ENCODE measurements at places on chromosomes 6 and 20.

GRCh38 chr6:16582446-16583143 is 178.7 kb downstream of the ATXN1 start:
- no peak for DNase-seq

DNA sequence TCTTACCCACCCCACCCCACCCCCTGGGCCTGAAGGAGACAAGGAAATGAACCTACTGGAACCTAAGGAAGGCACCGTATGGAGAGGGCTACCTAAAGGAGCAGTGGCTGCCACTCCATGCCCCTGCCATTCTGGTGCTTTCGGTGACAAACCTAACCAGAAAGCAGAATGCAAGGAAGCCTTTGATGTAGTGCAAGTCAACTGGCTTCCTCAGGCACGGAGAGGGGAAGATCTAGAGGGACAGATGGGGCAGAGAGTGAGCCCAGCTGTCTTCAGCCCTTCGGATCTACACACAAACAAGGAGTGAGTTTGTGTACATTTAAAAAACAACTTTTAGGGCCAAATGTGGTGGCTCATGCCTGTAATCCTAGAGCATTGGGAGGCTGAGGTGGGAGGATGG is 39.5 kb downstream of the PPP1R16B start:
- no peak for DNase-seq

DNA sequence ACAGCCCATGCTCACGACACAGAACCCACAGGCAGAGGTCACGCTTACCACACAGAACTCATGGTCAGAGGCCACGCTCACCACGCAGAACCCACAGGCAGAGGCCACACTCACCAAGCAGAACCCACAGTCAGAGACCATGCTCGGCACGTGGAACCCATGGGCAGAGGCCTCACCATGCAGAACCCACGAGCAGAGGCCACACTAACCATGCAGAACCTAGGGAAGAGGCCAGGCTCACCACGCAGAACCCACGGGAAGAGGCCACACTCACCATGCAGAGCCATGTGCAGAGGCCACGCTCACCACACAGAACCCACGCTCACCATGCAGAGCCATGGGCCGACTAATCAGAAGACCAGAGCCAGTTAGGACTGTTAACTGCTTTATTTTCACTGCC is 203.2 kb upstream of the THBS2 start:
- no peak for DNase-seq

DNA sequence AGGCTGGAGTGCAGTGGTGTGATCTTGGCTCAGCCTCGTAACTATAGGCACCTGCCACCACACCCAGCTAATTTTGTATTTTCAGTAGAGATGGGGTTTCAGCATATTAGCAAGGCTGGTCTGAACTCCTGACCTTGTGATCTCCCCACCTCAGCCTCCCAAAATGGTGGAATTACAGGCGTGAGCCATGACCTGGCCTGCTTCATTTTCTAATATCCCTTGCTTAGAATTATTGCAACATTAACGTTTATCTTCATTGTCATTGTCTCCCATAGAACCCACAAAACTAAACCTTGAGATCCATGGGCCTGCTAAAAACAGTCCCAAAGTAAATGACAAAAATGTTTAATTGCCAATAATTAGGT is 6.1 kb downstream of the EEF1A1 start:
- DNase-seq, result peak; percentile 32

GRCh38 chr6:47407300-47408281 is 70.0 kb upstream of the CD2AP start:
- DNase-seq, result peak; percentile 47

- peak; percentile 63 for DNase-seq
Measured at GRCh38 chr6:166313255-166314070, 5.3 kb upstream of the PRR18 start.

- DNase-seq, result no peak
Measured at GRCh38 chr6:113095841-113096240, 748.7 kb downstream of the RFPL4B start.

DNA sequence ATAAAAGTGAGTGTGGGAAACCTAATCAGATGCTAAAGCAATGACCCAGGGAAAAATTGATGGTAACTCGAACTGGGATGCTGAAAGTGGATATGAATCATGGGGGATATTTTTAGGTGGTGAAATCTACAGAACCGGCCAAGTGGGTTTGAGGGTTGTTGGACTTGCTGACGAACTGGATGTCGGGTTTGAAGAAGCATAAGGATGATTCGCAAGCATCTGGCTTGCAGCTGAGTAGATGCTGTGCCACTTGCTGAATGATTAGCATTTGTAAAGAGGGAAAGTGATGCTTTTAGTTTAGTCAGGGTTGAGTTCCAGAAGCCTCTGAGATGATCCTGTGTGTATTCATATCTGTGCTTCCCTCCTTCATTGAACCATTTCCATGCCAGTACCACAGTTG is 54.9 kb downstream of the UBR2 start:
- DNase-seq, result no peak

- peak; percentile 56 for DNase-seq
Measured at GRCh38 chr6:116971959-116972358, 94.9 kb downstream of the RFX6 start.

GRCh38 chr20:49486064-49486463 is 3.6 kb upstream of the KCNB1 start:
- no peak for DNase-seq

GRCh38 chr6:31396422-31397152 is 6.8 kb upstream of the MICA start:
- DNase-seq, result peak; percentile 79

DNA sequence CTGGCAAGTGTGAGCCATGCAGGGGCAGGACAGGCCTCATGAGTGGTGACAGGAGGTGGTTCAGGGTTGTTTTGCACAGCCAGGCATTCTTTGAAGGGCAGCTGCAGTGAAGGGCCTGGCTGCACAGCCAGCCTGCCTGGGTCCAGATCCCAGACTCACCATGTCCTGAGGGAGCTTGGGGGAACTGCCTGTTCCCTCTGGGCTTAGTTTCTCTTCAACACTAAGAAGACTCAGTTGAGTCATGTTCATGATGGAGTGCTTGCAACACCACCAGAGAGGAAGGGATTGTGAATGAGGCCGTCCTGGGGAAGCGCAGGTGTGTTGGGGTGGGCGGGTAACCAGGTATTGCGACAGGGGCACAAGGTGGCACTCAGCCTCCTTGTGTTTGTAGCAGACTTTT is 102.4 kb downstream of the CDH26 start:
- no peak for DNase-seq

GRCh38 chr6:107642095-107642860 is 152.4 kb downstream of the SOBP start:
- no peak for DNase-seq

DNA sequence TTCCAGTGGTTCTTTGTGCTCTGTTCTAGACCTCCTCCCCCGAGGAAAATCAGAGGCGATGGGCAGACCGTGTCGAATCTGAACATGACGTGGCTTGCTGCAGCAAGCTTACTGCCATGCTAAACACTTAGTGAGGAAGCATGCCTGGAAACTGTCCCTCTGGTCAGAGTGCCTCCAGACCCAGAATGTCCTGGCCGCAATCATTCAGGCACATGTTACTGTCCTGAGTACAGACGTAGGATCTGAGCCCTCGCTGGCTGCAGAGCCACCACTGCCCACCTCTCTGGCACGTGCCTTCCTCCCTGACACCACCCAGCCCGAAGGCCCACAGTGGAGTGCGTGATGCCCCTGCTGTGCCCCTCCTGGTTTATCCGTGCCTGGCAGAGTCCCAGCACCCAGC is 163.6 kb downstream of the SYNDIG1 start:
- DNase-seq, result no peak

GRCh38 chr6:144585217-144585814 is 300.2 kb downstream of the UTRN start:
- DNase-seq, result peak; percentile 43

GRCh38 chr6:42907336-42907735 is 8.5 kb upstream of the PTCRA start:
- DNase-seq, result no peak

DNA sequence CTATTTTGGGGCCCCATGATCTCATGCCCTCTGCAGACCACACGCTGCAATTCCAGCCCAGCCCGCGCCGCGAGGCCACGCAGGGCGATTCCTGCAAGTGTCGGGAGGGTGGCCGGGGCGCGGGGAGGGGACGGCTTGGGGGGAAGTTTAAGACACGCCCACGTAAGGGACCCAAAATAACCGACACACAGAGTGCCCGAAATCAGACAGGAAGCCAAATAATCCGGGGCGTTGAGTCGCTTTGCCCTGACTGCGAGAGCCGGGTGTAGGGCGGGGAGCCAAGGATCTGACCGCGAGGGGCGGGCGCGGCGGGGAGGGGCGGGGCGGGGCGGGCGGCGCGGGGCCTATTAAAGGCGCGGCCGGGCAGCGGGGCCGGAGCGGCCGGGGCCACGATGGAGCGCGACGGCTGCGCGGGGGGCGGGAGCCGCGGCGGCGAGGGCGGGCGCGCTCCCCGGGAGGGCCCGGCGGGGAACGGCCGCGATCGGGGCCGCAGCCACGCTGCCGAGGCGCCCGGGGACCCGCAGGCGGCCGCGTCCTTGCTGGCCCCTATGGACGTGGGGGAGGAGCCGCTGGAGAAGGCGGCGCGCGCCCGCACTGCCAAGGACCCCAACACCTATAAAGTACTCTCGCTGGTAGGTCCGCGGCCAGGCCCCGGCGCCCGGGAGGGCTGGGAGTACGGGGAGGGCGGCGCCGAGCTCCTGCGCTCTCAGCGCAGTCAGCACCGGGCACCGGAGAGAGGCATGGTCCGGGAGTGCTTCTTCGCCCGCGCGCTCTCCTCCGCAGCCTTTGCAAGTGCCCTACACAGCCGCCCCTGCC is at the start of gene ENPP1:
Gene ENPP1 (plus strand): TSS at position 377 of the 816 bp plus-strand sequence. CDS start 16 bp downstream, at position 393.
- peak; percentile 69 for DNase-seq

GRCh38 chr6:55756531-55757031 is 118.8 kb downstream of the BMP5 start:
- DNase-seq, result no peak

DNA sequence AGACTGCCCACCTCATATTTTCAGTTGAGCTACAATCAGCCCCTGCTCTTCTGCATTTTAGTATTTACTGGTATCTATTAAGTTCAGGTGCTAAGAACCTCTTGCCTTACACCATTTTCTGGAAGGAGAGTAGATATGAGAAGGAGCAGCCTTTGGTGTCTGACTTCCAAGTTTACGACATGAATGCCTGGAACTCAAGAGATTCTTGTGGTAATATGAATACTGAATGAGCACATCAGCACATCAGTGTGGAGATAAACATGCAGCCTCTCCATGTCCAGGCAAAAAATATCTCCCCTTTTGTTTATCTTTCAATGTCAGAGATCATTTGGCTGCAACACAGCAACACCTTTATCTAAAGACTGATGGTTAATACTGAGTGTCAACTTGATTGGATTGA is 65.8 kb upstream of the THEMIS start:
- DNase-seq, result no peak

- no peak for DNase-seq
Measured at GRCh38 chr6:53943395-53943794, 148.6 kb downstream of the LRRC1 start.

DNA sequence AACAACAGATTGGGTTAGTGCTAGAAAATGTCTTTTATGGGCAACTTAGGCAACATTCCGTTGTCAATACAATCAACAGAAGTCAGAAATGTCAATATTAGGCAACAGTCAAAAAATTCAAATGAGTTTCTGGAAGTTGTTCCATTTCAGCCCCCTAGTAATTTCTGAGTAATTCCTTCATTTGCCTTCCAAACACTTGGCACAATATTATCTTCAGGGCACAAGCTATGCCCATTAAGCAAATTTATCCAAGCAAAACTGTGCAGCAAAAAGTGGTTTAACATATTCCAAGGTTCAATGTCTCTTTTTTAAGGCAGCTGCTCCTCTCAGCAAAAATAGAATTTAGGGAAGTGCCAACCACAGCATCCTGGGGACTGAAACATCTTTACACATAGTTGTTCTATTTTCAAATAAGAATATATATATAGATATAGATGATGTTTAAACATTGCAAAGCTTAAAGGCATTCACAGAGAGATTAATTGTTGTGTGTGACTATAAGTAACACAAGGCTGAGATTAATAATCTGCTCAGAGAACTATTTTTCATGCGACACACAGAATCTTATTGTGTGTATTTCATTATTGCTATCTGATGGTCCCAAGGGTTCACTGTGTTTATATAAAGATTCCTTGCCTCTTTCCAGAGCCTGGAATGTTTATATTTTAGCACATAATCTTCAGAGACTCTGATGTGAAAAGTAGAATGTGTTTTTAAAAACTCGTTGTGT is 75.2 kb upstream of the ADTRP start:
- DNase-seq, result no peak

- DNase-seq, result no peak
Measured at GRCh38 chr20:46488451-46488850, 24.9 kb downstream of the ZNF334 start.

DNA sequence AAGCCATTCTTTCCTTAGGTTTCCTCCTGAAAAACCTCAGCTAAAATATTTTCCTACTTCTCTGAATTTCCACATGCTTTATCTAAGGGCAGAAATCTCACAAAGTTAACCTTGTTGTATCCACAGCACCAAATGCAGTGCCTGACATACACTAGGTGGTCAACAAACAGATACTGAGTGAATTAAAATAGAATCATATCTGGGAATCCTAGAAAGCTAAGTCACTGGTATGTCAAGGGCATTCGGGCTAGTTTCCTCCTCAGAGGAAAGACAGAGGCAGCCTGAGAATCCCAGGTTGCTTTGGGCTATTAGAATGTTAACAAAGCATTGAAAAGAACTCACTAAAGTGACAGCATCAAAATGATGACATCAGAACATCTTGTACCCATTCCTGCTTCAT is 132.7 kb upstream of the F13A1 start:
- DNase-seq, result no peak

GRCh38 chr6:21359926-21360325 is 233.6 kb upstream of the SOX4 start:
- DNase-seq, result no peak

GRCh38 chr6:39228992-39229767 is at the start of gene KCNK5:
TSS of gene KCNK5 (minus strand) at chr6:39229475. CDS start at chr6:39229111, 364 bp downstream.
- DNase-seq, result peak; percentile 52

GRCh38 chr20:23686046-23686750 is 2.6 kb downstream of the CST4 start:
- no peak for DNase-seq

DNA sequence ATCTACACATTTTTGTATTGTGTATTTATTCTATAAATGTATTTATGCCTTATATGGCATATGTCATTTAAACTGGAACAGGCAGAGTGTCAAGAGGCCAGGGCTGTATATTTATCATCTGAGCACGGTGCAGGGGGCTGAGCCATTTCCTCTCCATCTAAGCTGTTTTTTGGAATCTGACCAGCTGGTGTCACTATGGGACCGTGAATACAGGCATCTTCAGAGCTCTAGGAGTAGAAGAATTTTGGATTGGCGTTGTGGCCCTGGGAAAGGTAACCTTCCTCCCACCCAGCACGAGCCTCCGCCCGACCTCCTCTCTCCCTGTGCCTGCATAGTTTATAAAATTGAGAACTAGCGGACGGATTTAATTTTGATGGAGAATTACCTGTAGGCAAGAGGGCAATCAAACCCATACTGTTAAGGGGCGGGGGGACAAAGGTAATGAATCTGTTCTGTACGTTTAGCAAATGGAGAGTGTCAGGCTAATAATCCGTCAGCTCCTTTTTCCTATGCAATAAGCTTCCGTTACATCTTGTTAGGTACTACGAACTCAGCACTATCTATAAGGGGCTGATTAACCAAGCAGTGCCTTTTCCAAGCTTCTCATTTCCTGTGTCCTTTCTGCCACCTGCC is 29.0 kb upstream of the EEF1E1 start:
- DNase-seq, result peak; percentile 67

- DNase-seq, result no peak
Measured at GRCh38 chr6:148398244-148398643, 55.6 kb downstream of the SASH1 start.

GRCh38 chr6:163877877-163878639 is 463.5 kb downstream of the QKI start:
- DNase-seq, result no peak

Data from ACHN (cell line).